ENCODE measurements at places on chromosomes 12 and 14.

DNA sequence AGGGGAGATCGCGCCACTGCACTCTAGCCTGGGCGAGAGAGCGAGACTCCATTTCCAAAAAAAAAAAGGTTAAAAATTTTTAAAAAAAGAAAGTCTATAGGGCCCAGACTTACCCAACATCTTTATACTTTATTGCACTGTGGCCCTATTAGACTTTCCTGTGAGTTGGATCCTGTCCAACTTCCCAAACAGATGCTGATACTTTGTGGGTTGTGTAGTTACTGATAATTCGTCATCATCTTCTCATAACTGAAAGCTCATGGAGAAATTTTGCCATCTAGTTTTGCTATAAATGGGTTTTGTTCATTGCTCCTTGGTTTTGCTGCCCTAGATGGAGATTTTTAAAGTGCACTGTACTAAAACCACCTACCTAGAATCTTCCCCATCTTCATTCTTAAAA lies 31.1 kb downstream of the APOBEC1 start:
- DNase-seq, result no peak

- DNase-seq, result no peak
Observed at GRCh38 chr12:130948751-130949150, 5.0 kb upstream of the ADGRD1 start.

GRCh38 chr14:43116341-43116740 lies 1390.7 kb downstream of the FSCB start:
- DNase-seq, result no peak

- DNase-seq, result no peak
Observed at GRCh38 chr12:128205758-128206157, 61.2 kb upstream of the TMEM132C start.

- no peak for DNase-seq
Observed at GRCh38 chr14:72544615-72545387, 349.1 kb downstream of the DPF3 start.

GRCh38 chr12:132766380-132767085 lies 4.9 kb upstream of the ANKLE2 start:
- DNase-seq, result no peak

GRCh38 chr12:108843187-108843586 lies 14.2 kb downstream of the SSH1 start:
- DNase-seq, result no peak

DNA sequence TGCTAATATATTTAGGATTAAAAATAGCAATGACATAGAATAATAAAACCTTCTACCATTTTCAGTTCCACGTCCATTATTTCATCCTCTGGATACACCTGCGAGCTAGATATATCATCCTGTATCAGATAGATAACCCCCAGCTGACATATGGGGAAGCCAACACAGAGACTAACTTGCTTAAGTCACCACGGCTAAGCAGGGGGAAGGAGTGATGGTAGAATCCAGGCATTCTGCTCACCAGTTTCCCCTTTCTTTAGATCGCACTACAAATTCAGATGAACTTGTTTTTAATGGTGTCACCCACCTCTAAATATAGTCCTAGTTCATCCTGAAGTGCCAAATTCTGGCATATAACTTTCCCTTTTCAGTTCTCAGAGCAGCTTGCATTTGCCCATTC lies 110.1 kb downstream of the TXNDC16 start:
- no peak for DNase-seq

Measured in stimulated activated CD8-positive, alpha-beta memory T cell treated with anti-CD3 and anti-CD28 coated beads, Interleukin-4, amount 100 ng/mL, for 1 hour (primary cell).